NT2/D1 (cell line): ENCODE measurements at places on chromosomes 16 and 17.

DNA sequence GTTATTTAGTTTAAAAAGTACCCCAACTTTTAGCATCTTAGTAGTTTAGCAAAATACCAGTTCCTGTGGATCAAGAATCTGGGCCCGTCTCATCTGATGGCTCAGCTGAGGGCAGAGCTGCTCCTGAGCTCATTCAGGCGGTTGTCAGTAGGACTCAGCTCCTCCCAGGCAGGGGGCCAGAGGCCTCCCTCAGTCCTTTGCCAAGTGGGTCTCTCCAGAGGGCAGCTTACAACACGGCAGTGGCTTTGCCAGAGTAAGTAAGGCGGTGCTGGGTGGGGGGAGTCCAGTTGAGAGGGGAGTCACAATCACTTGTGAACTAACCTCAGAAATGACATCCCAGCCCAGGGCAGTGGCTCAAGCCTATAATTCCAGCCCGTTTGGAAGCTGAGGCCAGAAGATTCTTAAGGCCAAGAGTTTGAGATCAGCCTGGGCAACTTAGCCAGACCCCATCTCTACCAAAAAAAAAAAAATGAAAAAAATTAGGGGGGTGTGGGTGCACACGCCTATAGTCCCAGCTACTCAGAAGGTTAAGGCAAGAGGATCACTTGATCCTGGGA lies 81.5 kb upstream of the MED9 start:
- DNase-seq = no peak

DNA sequence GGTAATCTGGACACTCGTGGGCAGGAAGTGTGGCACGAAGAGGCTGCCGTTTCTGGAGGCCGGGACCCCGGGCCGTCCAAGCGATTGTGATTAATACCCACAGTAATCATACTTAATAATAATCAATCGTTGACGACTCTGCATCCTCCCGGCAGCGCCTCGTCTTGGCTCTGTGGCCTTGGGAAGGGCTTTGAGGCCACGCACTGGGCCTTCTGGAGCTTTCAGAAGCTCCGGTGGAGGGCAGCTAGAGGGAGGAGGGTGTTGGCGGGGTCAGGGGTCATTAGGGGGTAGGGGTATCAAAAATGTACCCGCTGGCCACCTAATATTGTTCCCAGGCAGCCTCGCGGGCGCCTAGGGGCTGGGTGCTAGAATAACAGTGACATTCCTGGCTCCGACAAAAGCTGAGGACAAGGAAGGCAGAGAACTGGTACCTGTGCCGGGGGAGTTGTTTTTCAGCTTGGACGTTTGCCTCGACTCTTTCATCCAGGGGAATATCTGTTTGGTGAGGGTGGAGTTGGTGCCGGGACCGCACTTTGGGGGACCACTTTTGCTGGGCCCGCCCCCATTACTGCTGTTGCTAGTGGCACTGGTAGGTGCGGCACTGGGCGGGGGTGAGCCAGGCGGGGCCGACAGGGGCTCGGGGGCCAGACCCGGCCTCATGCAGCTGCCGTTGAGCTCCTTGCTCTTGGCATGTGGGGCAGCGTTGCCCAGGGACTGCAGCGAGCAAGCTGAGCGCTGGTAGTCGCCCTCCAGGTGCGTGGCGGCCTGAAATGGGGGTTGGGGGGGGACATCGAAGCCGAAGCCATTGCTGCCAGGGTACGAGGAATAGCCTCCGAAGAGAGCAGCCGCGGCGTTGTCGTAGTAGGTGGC lies 6.9 kb upstream of the HOXB2 start:
- DNase-seq = no peak

DNA sequence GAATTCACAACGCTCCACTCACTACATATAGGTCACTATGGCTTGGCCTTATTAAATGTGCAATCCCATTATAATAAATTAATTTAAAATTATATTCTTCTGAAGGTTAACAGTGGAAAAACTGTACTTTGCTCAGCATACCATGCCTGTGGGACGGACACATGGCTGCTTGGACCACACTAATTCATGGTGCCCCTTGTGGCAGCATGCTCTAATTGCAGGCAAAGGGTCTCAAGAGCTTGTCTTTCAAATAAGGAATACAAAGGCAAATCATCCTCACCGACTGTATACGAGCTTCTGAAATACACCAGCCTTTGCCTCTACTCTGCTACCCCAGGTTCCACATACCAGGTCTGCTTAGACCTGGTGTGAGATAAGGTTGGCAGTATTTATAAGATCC lies 11.7 kb downstream of the SMPD3 start:
- DNase-seq = peak; percentile 47

- DNase-seq = no peak
Observed at GRCh38 chr17:6930749-6931148, 65.1 kb upstream of the ALOX12 start.

- no peak for DNase-seq
Observed at GRCh38 chr16:31138621-31139578, 3.4 kb upstream of the PRSS8 start.

- DNase-seq = peak; percentile 56
Observed at GRCh38 chr16:67562918-67563707, 787 bp downstream of the CTCF start.

GRCh38 chr17:68955181-68955841 lies at the start of gene ABCA8:
Gene ABCA8, minus strand, starts transcription at chr17:68955392. Its CDS starts 13,358 bp downstream, at chr17:68942034.
- no peak for DNase-seq

- no peak for DNase-seq
Observed at GRCh38 chr16:17440131-17440530, 30.6 kb downstream of the XYLT1 start.

- DNase-seq = no peak
Observed at GRCh38 chr17:62906881-62907280, 59.2 kb upstream of the TANC2 start.

DNA sequence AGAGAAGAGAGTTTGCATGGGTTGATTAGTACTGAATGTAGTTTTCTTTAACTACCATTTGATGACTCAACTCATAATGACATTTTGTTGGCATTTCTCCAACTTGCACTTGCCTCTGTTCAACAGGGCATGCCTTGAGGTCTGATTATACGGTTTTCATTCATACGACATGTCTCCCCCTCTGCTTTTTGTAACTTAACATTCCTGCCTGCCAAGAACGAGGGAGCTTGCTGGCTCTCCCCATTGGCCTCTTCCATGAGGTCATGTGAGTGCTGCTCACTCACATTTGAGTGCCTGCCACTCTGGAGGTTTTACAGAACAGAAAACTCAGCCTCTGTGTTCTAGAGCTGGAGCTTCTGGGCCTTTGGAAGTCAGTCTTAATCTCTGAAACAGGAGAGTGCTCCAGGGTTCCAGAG lies 19.7 kb downstream of the MAP2K6 start:
- no peak for DNase-seq

- DNase-seq = no peak
Observed at GRCh38 chr17:36845916-36846315, 91.4 kb upstream of the LHX1 start.

DNA sequence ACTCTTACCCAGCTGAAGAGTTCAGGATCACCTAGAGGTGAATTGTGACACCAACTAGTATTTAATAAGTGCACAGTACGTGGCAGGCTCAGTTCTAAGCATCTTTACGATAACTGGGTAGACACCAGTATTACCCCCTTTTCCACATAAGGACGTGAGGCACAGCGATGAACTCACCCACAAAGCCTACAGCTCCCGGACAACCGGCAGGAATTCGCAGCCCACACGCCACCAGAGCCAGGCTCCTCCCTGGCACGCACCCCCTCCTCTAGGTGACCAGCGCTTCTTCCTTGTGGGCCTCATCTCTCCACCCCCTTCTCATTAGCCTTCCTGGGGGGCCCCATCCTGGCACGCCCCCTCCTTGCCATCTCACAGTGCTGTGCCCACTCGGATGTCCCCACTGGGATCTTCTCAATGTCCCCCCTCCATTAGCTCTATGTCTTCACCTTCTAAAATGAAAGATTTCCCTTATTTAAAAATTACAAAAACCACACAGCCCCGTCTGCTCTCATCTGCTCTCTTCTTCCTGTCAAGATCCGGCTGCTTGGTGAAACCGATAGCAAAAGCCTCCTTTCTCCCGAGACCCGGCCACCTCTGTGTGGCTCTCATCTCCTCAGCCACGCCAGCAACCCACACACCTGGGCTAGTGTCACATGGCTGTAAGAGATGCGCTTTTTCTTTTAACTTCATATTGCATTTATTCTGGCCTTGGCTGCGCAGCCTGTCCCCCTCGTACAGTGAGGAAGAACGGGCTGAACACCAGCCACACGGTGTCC lies 20.8 kb downstream of the IFT140 start:
- no peak for DNase-seq

DNA sequence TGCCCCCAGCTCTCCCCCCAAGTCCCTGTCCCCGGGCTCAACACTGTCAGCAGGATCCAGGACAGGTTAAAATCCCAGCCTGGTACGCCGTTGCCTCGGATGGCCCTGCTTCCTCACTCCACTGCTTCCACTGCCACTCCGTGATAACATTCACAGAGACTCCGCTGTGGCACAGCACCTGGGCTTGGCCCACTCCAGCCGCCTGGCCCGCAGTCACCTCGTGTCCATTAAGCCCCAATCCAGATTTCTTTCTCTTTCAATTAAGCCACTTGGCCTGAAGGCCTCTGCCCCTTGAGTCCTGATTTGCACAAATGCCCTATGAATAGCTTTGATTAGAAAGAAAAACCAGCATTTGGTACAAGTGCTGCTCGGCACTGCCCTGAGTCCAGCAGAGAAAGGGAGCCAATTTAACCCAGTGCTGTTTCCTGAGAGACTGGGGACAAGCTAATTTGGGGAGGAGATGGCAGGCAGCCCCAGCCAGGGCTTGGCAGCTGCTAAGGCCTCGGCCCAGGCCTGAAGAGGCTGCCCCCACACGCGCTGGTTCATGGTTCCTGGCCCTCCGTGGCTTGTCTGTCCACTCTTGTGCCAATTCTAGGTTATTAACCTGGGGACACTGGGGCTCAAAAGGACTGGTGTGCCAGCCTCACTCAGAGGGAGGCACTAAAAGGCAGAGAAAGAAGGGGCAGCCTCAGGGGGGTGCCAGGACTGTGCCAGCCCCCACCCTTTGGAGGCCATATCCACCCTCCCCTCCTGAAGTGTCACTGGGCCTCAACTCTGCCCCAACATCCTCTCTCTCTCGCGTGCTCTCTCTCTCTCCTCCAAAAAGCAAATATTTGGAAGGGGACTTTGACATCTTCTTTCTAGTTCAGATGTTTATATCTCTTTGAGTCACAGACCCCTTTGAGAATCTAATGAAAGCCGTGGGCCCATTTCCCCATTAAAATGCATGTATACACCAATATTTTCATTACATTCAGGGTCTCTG lies 29.8 kb upstream of the SPPL2C start:
- DNase-seq = no peak

GRCh38 chr16:54462771-54463170 lies 176.2 kb upstream of the IRX3 start:
- no peak for DNase-seq

DNA sequence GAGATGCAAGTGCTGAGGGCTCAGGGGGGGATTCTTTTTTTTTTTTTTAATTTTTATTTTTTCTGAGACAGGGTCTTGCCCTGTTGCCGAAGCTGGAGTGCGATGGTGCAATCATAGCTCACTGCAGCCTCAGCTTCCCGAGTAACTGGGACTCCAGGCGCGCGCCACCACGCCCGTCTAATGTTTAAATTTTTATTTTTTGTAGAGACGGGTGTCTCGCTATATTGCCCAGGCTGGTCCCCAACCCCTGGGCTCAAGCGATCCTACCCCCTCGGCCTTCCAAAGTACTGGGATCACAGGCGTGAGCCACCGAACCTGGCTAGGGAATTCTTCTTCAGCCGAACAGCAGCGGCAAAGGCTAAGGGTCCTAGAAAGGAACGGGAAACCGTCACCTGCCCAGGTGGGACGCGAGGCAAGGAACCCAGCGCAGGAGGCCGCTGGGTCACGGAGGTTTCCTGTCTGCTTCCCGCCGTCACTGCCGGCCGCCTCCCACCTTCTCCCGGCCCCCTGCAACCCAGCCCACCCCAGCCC lies 13.3 kb upstream of the OR1F1 start:
- DNase-seq = no peak

GRCh38 chr17:57995076-57995956 lies 7.3 kb upstream of the VEZF1 start:
- no peak for DNase-seq

GRCh38 chr16:66905633-66906539 lies 12.8 kb downstream of the CDH16 start:
- DNase-seq = no peak

DNA sequence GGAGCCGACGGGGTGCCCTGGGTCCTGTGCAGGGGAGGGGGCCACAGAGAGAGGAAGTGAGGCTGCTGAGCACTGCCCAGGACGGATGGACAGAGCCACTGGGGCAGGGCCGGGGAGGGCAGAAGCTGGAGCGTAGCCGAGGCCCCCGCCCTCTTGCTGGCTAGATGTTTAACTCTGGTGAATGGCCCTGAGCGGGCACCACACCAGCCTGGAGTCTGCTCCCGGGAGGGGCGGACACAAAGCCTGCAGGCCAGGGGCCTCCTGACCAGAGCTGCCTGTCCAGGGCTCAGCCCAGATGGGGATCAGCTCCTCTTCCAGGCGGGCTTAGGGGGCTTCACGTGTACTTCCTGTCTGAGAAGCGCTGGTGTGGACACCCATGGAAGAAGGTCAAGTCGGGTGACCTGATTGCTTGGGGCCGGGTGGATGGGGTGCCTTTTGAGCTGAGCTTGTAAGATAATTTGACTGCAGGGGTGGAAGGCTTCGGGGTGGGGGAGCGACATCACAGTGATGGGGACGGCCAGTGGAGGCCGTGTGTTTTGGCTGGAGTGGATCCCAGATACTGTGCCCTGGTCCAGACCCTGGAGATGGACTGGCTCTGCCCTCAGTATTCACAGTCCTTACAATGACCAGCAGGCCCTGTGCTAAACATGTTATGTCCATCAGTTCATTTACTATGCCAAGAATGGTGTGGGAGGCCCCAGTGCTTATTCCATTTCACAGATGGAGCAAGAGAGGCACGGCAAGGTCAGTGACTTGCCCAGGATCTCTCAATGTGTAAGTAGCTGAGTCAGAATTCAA lies 33.7 kb upstream of the CIBAR2 start:
- DNase-seq = no peak

DNA sequence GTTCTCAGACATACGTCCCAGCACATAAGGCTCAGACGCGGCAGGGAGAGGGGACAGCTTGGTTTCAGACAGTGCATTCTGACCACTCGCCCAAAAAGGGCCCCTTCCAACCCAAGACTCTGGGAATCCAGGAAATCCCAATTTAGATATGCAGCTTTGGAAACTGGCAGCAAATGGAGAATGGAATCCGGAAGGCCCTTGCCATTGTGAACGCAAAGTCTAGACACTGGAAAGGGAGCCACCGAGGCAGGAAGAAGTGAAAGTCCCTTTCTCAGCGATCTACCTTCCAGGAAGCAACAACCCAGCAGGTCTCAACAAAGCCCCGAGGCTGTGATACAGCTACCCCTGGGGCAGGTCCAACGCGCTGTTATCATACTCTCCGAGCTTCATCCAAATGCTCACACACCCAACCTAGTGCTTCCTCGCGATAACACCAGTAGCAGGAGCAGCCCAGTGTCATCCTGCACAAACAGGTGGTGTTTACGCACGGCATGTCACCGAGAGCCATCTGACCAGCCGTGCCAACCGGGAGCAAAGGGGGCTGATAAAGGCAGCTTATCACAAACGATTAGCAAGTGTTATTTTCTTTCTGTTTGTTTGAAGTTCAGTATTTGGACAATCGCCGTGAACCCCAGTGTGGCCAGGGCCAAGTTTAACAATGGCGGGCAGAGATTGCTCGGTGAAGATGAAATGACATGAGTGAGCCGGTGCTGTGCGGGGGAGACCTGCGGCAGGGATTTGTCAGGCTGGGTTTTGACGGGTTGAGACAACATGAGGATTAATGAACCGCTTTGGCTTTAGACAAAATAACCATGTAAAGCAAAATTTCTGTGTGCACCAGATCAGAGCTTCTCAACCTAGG lies 240.6 kb downstream of the FOXL1 start:
- no peak for DNase-seq
